ENCODE measurements at places on chromosomes 2 and 18.

DNA sequence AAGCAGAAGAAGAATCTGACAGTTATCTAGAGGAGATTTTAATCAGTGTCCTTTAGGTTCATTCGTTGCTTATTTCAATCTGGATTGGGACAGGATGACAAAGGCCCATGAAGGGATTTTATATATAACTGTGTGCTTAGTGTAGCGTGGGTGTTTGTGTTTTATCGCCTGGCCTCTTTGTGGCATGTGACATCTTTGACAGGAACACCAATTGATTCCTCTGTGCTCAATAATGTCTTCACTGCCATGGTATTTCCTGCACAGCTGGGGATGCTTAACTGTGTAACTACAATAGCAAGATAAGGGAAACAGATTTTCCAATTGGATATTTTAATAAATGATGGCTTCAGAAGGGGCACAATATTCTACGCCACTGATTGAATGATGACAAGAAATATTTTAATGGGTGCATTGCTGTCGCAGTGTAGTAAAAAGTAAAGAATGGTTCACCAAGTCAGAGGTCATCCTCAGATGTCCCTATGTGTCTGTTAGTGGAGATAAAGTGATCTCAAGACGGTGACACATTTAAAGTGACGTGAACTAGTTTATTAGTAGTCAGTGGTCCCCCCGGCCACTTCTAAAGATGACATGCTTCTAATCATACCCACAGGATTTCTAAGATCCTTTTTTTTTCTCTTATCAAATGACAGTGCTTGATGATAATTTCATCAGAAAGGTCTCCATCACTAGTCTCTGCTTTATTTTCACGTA lies 160.4 kb downstream of the AGAP1 start:
- DNase-seq = no peak

- no peak for DNase-seq
Measured at GRCh38 chr18:36391426-36392145, 94.1 kb downstream of the FHOD3 start.

DNA sequence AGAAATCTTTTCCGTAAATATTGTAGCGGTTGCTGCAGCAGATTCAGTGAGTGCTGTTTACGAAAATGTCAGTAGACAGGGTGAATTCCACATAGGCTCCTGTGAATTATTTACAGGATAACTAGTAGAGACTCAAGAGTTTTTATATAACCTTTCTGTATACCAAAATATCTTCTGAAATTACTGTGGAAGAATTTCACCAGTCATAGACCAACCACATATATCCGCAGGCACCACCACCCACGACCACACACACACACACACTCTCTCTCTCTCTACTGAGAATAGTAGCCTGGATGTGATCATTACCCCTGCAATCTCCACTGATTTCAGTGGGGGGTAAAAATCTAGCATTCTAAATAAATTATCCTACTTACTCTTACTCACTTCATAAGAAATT lies 341.8 kb downstream of the RBM43 start:
- DNase-seq = no peak

DNA sequence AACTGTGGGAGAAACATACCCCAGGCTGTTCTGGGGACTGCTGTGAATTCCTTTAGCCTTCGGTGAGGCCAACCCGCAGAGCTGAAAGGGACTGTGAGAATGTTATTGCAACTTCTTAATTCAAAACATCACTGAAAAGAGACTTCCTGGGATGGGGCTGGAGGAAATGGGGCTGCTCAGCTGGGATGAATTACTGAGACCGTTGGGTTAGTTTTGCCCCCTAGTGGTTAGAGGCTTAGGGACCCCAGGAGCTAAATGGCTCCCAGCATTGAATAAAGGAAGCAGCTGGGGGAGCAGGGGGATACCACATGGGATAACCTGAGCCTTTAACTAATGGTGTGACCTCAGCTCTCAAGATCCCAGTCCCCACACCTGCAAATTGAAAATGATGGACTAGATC lies 941.1 kb upstream of the FANCL start:
- peak; percentile 38 for DNase-seq

DNA sequence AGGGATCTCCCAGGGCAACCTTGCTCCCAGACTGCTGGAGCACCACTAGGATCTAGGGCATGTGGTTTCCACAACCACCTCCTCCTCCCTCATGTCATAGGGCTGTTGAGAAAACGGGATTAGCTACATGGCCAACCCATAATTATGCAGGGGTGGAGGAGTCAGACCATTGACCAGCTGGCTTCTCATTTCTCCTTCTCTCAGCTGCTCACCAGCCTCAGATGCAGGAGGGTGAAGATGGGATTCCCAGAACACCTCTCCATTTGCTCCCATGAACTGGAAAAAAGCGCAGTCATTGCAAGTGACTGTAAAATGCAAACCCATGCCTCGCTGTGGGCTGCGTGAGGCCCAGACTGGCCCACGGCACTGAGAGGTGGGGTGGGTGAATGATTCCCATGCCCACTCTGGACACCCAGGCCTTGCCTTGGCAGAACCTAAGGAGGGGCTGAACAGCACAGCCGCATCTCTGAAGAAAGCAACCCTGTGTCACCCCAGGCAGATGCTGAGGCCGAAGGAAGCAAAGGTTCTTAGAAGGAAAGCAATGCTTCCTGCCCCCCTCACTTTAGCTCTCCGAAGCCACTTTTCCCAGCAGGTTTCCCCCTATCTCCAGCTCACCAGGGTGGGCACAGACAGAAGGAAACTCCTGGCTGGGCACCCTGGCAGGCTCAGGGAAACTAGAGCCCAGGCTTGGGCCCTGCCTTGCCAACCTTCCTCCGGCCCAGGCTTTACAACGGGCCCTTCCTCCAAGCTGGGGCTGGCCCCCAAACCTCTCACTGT lies 69.6 kb upstream of the RTN4 start:
- DNase-seq = no peak

DNA sequence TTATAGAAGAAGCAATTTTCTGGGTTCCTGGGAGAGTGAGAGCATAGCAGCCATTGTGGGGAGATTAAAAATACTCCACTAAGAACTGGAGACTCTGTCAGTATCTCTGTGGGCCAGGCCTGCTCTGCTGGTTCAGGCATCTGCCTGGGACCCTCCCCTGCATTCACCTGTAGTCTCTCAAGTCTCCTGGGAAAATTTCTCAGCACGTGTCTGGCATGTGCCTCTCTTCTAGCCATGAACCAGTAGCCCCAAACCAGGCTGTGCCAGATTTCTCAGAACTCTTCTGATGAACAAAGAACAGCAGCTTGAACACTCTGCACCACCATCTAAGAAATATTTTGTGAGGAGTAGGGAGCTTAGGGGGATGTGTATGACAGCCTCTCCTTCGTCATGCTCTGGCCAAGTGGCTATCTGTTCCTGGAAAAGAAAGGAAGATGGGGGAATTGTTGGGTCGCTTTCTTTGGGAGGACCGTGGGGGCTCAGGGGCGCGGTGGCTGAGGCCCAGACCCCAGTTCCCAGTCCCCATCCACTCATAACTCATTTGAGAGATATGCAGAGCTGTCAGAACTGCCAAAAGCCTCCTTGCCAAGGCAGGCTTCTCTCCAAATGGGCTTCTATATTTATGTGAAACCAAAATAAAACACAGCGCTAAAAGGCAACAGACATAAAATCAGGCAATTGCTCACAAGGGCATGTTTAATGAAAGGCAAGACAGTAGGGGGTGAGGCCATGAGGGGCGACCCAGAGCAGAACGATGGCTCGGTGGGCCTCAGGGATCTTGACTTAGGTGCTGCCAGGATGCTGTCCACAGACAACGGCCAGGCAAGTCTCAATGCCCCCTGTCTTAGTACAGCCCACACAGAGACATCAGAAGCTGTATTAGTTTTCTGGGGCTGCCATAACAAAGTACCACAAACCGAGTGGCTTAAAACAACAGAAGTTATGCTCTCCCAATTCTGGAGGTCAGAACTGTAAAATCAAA lies 114.7 kb upstream of the TNP1 start:
- no peak for DNase-seq

DNA sequence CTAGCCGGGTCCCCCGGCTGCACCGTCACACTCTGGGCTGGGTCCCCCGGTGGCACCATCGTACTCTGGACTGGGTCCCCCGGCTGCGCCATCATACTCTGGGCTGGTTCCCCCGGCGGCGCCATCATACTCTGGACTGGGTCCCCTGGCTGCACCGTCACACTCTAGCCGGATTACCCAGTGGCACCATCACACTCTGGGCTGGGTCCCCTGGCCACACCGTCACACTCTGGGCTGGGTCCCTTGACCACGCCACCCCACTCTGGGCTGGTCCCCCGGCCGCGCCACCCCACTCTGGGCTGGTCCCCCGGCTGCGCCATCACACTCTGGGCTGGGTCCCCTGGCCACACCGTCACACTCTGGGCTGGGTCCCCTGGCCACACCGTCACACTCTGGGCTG lies 653.8 kb upstream of the ID2 start:
- no peak for DNase-seq

Measured in HT-29 (cell line).